ENCODE measurements at places on chromosomes 13 and 19.
A peak's percentile ranks its signal among the peaks of the same experiment; 100 is the strongest.

GRCh38 chr19:28403690-28404089, 809.3 kb downstream of the UQCRFS1 start:
- DNase-seq = no peak

DNA sequence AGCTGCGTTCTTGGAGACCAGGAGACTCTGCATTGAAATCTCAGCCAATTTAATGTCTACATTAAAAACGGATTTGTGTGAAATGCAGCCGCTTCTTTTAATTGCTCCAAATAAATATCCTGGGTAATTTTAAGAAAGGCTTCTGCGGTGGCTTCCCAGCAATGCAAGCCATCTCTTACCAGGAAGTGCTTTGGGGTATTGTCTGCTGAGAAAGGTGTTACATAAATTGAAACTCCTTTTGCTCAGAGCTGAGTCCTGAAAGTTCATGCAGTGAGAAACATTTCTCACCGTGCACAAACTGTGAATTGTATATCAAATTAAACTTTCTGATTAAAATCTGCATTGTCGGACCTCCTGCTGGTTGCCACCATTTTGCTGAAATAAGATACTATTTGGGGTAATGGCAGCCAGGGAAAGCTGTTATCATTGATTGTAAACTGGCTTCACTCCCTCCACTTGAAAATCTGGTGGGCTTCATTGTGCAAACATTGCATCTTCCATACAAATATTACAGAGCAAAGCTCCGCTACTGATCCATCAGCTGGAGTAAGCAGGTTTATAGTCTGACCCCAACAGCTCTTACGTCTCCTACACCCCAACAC, 59.5 kb downstream of the ZIC5 start:
- no peak for DNase-seq

DNA sequence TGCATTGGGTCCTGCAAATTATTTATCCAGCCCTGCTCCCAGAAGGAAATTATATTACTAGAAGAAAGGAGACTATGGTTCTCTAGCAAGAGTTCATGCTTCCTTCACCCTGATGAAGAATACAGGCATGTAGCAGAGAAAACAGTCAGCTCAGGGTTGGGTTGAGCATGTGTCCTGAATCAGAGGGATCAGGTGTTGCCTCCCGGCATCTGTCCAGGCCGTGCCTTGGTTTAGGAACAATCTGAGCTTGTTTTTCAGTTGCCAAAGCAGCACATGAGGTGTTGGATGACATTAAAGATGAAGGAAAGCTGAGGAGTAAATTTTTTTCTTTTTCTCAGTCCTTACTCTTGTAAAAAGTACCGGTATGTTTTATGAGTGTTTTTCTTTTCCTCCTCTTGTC, 62.0 kb downstream of the KL start:
- no peak for DNase-seq

DNA sequence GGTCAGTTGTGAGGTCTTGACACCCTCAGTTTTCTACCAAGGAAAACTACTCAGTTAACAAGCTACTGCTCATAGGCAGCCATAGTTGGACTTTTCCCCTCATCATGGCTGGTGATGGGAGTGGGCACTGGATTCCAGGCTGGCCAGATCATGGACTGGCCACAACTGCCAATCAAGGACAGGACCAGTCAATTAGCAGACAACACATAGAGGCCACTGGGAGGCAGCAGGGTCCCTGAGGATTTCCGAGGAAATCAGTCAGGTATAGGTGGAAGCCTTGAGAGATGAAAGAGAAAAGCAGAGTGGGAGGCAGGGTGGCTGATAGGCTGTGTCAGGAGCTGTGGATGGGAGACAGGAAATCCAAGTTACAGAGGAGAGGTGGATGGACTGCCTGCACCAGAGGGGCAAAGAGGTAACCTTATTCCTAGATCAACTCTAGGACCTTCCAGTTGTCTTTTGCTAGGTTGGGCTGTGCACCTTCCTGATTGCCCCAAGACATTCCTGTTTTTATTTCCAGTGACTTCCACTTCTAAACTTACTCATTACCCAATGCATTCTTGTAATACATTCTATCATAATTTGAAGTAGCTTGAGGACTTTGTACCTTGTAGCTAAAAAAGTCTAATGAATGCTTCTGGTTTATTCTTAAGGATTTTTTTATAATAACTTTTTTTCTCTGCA, 361.8 kb downstream of the KCNRG start:
- DNase-seq = peak; percentile 33

DNA sequence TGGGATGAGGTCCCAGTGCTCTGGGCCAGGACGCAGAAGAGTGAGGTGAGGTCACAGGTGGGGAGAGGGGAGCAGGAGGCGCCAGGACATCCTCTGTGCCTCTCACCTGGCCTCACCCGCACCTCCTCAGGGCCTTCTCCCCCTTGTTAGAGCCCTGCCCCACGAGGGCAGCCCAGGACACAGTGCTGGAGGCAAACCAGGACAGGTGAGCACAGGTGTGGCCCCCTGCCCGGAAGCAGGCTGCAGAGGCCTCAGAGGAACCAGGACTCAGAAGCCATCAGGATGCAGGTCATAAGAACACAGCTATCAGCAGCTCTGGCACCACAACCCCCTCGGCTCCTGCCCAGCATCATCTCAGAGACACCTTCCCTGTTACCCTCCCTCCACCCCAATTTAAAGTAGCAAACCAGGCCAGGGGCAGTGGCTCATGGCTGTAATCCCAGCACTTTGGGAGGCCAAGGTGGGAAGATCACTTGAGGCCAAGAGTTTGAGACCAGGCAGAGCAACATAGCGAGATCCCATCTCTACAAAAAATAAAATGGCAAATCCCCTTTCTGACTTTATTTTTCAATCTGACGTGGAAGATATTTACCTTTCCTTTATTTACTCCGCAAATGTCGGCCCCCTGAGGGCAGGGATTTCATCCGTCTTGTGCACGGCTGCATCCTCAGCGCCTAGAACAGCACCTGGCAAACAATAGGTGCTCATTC, at the start of gene CEACAM16:
Gene CEACAM16 (plus strand): TSS at position 660 of the 710 bp plus-strand sequence. CDS start 2,306 bp downstream, outside the sequence.
- DNase-seq = no peak

GRCh38 chr19:13665125-13665905, 99.0 kb upstream of the MRI1 start:
- DNase-seq = no peak

DNA sequence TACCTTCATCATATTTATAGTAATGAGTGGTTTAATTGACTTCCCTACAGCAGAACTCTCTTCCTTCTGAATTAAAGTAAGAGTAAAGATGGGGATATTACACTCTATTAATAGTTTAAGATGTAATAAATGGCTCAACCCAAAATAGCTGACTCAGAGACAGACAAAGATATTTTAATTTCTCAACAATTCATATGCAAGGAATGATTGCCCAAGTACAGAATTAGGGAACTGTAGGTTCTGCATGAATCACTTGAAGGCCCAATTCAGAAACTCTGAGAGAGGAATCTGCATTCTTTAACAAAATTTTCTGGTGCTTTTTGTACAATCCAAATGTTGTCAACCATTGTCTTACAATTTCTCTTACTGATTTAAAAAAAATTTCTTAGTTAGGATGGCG, 42.9 kb upstream of the PCDH9 start:
- no peak for DNase-seq

GRCh38 chr13:25167382-25168174, 4.5 kb downstream of the AMER2 start:
- no peak for DNase-seq

DNA sequence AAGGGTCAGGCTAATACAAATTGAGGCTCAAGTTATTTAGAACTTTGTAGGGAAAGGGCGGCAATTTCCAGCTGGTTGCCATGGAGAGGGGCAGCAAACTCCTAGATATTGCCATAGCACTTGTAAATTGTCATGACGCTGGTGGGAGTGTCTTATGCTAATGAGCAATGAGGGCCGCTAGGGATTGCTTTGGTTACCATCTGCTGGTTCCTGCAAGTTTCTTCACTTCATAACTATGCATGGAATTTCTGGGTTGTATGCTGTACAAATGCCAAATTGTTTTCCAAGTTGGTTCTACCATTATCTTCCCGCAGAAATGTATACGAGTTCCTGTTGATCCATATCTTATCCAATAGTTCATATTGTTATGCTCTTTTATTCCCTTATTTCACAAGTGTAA, 1339.4 kb downstream of the EFNB2 start:
- DNase-seq = peak; percentile 7

- DNase-seq = peak; percentile 97
These were observed 609 bp downstream of the TBC1D17 start for GRCh38 chr19:49877879-49878743.

GRCh38 chr19:4976401-4977298, 7.7 kb downstream of the KDM4B start:
- no peak for DNase-seq

Data from SW480 (cell line).